ENCODE measurements at places on chromosomes 3 and 15.

DNA sequence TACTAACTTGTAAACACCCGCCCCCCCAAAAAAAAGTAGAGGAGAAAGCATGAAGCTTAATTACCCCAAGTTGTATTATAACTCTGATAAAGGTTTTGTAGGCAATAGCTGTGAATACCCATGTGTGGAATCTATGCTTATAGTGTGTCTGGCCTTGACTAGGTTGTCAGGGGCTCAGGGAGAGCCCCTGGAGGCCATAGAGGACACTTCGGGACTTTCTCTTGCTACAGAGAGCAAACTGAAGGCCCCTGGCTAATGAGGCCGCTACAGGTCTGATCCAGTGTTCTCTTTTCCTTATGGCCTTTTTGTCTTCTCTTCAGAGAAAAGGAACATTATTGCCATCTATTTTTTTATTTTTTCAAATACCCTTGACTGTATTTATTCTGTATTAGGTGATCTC, 19.1 kb upstream of the SCAANT1 start:
- no peak for DNase-seq

DNA sequence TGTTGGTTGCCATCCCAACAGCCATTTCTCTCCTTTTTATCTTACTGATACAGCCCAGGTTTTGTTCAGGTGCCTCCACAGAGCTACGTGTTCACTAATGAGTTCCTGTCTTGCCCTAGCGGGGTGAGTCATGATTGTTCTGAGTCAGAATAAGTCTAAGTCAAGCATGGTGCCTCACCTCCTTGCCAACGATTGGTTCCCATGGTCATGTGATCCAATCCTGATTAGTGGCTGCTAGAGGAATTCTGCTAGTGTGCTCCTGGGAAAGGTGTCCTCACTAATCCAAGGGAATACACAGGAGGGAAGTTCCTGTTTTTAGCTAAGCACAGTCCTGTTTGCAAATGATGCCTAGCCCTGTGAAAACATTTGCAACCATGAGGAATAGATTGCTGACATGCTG, 99.8 kb downstream of the NSUN3 start:
- no peak for DNase-seq

GRCh38 chr3:138761002-138761401, 73.7 kb downstream of the PIK3CB start:
- DNase-seq = no peak

DNA sequence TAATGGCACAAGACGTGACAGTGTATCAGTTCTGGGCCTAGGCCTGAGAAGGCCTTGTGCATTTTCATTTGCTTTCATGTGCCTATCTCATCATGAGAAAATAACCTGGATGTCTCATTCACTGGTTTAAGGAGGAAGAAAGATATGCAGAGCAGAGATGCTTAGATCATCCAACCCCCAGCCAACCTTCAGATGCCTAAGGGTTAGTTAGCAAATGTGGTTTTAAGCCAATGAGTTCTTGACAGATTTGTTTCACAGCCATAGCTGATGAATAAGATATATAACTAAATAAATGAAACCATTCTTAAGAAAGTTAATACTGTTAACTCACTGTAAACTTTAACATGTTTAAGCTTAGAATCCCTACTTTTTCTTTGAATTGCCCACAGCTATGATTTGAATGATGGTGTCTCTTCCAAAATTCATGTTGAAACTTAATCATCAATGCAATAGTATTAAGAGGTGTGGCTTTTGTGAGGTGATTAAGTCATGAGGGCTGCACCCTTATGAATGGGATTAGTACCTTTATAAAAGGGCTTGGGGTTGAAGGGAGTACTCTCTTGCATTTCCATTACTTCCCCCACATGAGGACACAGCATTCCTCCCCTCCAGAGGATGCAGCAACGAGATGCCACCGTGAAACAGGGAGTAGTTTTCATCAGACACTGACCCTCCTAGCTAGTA, 324.6 kb upstream of the TBC1D5 start:
- DNase-seq = no peak

- DNase-seq = no peak
Measured at GRCh38 chr3:191019855-191020254, 157.4 kb upstream of the GMNC start.

Measured in cortex of kidney (tissue), 1 donor.